ENCODE measurements at places on chromosomes 1 and 21.

- DNase-seq, result no peak
These were observed 118.5 kb downstream of the ITSN1 start for GRCh38 chr21:33760641-33761440.

GRCh38 chr1:19220991-19221390 lies 10.9 kb upstream of the UBR4 start:
- DNase-seq, result peak; percentile 61

- DNase-seq, result no peak
These were observed 12.5 kb downstream of the NID1 start for GRCh38 chr1:236052232-236052993.

DNA sequence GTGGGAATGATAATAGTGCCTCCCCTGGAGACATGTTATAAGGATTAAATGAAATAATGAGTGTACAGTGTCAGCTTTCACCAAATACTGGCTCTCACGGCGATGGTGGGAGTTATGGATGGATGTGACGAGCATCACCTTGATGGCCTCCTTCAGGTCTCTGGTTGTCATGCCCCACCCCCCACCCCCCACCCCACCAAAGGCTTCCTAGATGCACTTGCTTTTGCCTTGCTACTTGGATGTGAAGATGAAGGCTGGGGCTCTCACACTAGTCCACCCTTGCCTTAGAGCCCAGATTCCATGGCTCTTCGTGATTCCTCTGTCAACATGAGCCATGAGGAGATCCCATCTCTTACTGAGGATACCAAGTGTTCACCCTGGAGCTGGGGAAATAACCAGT lies 412.3 kb downstream of the NPHP4 start:
- DNase-seq, result no peak

DNA sequence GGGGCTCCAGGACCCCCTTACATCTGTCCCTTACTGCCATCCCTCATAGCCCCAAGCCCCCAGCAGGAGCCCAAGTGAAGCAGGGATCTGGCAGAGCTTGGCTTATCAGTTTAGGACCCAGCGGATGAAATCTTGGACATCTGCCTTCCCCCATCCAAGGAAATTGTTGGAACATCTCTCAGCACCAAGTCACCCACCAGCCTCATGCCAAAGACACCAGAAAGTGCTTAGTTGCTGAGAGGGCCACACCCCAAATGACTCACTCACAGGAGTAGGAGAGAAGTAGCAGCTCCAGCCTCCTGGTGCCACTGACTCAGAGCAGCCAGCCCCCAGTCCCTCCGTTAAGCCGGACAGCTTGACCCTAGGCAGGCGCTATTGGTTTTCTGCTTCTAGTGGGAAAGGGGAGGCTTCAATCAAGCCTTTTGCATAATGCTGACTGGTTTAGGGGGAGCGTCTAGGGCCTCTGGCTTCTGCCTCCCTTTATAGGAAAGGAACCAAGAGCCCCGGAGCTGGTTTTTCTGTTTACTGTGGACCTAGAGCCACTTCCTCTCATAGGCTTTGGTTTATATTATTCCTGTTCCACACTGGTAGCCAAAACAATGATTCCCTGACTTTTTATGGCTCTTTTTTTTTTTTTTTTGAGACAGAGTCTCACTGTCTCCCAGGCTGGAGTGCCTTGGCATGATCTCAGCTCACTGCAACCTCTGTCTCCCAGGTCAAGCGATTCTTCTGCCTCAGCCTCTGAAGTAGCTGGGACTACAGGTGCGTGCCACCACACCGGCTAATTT lies 114.2 kb upstream of the IPO9 start:
- no peak for DNase-seq

GRCh38 chr1:225999912-226000337 lies 782 bp upstream of the SDE2 start:
- DNase-seq, result no peak

DNA sequence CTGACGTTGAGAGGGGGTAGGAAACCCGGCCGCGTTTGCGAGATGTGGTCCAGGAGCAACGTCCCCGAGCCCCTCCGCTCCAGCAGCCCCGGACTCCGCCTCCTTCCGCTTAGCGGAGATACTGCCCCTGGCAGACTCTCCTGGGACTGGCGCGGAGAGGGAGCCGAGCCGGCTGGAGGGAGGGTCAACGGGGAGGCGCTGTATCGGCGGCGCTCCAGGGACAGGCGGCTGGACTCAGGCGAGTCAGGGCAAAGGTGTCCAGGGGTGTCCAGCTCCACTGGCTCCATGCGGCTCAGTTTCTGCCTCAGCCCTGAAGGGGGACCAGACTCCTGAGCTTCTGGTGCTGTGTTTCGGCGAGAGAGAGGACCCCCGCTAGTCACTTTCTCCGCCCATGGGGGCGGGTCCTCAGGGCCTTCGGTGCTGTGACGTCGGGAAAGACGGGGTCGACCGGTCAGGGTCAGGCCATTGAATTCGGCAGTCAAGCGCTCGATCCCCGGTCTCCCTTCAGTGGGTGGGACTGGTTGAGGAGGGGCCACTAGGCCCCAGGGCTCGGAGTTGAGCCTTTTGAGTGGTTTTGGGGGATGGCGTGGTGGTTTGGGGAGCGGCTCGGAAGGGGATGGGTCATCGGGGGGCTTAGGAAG lies 2.8 kb upstream of the LIX1L start:
- peak; percentile 83 for DNase-seq

- DNase-seq, result peak; percentile 13
These were observed 44.5 kb downstream of the LRRC38 start for GRCh38 chr1:13469343-13469742.
